ENCODE measurements at places on chromosomes 12 and 14.

DNA sequence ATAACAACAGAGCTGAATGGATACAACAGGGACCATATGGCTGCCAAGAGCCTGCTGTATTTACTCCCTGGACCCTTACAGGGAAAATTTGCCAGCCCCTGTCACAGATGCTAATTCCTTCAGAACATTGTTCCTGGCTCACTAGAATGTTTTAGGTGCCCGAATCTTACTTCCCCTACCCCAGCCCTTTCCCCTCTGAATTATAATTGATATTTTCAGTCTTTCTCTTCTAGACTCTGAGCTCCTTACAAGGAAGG lies 235.3 kb downstream of the KSR2 start:
- DNase-seq: no peak

- no peak for DNase-seq
Measured at GRCh38 chr12:95216711-95217376, 423 bp downstream of the FGD6 start.

DNA sequence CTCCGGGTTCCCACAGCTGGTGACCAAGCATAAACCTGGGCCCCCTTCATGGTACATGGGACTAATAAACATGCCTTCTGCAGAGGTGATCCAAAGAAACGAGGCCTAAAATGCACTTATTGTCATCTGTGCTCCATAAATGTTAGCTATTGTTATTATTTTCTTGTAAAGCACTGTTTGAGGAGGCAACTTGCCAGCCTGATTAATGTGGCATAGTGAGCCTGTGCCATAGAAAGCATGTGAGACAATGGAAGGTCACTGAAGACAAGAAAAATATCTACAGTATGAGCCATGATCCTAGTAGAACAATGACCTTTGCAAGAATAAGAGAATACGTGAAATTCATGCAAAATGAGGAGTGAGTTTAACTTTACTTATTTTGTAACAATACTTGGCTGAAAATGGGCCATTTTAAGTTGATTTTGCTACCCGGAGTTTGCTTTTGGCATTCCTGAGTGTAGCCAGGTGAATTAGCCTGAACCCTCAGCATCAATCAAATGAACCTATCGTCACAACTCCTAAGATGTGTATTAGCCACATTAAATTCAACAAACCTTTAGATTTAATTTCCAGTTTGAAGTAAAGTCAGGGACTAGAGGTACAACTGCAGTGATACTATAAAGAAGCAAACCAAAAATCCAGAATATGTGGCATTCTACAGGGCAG lies 52.2 kb downstream of the CPM start:
- no peak for DNase-seq

DNA sequence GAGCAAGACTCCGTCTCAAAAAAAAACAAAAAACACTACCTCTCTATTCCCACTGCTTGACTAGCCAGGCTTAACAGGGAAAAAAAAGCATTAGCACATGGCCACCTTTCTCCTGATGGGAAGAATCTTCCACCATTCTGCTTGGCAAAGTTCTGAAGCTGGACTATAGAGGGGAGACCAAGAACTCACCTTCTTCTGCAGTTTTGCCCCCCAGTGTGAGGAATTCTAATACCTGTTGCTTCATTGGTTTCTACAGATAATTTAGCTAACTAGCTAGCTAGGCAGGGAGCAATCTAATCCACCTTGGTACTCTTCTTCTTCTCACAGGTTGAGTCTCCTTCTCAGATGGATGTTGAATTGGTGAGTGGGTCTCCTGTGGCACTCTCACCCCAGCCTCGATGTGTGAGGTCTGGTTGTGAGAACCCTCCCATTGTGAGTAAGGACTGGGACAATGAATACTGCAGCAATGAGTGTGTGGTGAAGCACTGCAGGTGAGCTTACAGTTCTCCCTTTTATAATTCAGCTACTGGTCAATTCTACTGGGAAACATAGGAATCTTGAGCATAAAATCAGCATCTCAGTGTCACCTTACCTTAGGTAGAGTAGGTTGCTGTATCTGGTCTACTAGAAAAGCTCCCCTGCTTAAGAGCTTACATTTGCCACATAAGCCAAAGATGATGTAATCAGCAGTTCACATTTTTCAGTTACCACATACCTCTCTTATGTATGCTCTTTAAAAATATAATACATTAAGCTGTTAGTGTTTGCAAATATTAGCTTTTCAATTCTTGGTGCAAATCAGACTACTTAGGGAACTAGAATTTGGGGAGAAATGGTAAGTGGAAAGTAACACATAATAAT lies 16.0 kb downstream of the METTL3 start:
- no peak for DNase-seq

GRCh38 chr12:26241080-26241479 lies 45.7 kb downstream of the SSPN start:
- no peak for DNase-seq

GRCh38 chr14:81392976-81393643 lies 7.0 kb downstream of the STON2 start:
- DNase-seq: no peak

GRCh38 chr12:11861864-11862600 lies 208.7 kb upstream of the BCL2L14 start:
- DNase-seq: no peak

DNA sequence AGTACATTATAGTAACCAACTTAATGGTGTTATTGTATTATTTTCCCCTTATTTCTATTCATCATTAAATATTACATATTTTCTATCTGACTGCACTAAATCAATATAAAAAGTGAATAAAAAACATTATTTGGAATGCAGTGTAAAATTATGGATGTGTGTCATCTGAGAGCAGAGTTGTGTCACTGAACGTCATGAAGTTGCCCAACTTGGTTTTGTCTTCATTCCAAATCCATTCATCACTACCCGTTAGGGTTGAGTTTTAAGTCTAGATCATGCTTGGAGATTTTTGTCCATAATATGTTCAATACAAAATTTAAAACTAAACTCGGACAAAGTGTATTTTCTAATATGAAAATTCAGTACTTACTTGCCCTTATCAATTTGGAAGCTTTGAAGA lies 16.1 kb downstream of the KLRF1 start:
- no peak for DNase-seq

GRCh38 chr12:24944601-24944975 lies 4.3 kb downstream of the BCAT1 start:
- no peak for DNase-seq

GRCh38 chr14:52802597-52802996 lies 11.2 kb upstream of the GNPNAT1 start:
- DNase-seq: no peak

GRCh38 chr14:102588821-102589220 lies 3.6 kb upstream of the RCOR1 start:
- DNase-seq: no peak

DNA sequence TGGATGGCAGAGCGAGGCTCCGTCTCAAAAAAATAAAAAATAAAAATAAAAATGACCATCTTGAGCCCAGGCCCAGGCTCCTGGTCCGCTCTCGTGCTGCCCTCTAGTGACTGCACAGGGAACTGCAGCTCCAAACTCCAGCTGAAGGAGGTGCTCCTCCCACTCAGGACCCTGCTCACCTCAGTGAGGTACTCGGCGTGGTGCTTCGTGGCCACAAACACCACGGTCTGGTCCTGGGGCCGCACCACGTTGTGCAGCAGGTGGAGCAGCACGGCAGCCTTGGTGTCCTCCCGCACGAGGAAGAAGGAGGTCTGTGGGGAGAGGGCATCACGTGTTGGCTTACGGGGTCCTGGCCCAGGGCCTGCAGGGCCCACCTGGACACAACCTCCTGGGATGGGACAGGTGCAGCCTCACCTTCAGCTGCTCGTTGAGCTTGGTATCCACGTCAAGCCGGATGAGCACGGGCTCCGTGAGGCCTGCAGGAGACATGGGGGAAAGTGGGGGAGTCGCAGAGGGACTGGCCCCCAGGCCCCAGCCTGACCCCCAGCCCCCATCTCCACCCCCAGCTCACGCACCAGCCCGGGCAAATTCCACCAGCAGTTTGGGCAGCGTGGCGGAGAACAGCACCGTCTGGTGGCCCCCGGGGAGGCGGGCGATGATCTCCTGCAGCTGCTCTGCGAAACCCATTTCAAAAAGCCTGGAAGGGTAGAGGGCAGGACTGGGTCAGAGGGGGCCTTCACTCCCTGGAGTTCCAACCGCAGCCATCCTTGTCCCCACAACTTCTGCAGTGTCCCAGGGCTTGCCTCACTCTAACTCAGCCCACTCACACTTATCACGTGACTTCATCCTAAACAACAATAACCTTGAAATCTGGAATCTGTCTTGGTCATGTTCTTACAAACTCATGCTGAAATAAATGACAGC lies 10.6 kb downstream of the DDX54 start:
- peak; percentile 93 for DNase-seq

- no peak for DNase-seq
Measured at GRCh38 chr14:92253381-92253894, 69.5 kb upstream of the SLC24A4 start.

DNA sequence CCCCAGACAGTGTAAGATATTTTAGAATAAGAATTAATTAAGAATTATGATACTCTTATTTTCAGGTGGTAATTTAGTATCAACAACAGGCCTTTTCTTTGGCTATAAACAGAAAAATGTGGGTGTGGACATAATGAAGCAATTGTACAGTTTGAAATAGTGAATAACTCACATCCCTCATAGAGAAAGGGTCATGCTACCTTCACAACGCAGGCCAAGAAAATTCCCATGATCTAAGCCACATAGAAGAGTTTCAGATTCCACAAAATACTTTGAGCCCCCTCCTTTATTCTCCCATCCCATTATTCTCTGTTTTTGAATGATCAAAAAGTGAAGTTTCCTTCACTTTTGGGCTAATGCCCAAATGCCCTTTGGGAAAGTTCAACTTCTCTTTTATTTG lies 23.5 kb upstream of the DHRS7 start:
- DNase-seq: no peak

Measured in activated effector memory CD4-positive, alpha-beta T cell treated with anti-CD3 and anti-CD28 coated beads, Interleukin-2, amount 50 U/mL, for 16 hours (primary cell).